GM13977 (cell line): ENCODE measurements at places on chromosomes 6 and 20.

GRCh38 chr20:18999086-18999485, 185.5 kb downstream of the SCP2D1 start:
- DNase-seq: no peak

- no peak for DNase-seq
Measured at GRCh38 chr6:20569000-20569610, 34.8 kb downstream of the CDKAL1 start.

DNA sequence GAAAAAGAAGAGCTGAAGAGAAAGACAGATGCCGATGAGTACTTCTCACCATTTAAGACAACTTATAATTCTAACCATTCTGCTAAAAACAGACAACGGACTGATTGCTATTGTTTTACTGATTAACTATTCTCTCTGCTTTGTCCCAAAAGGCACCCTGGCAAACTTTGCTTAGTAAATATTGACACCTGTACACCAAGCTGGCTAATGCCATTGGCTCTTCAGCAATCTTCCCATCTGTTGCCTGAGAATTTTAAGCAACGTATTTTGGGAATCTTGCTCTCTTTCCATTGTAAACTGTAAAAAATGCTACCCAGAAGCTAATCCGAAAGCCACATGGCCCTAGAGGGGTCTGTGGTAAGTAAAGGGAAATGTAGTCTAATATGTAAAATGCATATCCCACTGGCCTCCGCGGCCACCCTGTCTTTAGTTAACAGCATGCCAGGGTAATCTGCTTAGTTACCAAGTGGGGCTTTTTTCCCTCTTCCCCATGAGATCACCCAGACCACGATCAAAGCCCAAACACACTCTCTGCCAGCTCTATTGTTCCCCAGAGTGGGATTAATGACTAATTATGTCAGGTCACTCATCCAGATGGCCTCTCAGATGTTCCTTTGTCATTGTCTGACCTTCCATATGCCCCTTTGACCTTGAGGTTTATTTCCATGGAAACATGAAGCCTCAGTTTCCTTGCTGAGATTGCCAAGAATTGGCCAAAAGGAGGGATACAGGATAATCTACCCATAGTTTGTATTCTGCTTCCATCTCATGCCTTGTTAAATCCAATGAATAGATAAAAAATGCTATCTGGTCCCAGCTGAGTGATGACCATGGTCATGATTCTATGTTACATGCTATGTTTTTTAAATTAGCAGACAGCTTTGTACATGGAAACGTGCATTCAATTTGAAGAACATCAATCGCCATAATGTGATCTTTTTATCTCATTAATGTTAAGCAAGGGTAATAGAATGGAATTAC, 216.4 kb upstream of the MCHR2 start:
- no peak for DNase-seq

GRCh38 chr6:57469072-57469471, 151.6 kb downstream of the PRIM2 start:
- no peak for DNase-seq

- DNase-seq: no peak
Measured at GRCh38 chr6:130873746-130874145, 46.5 kb downstream of the SMLR1 start.

GRCh38 chr6:132198896-132199295, 202.4 kb downstream of the MOXD1 start:
- no peak for DNase-seq
